ENCODE measurements at places on chromosomes 3 and 15.

- DNase-seq: no peak
These were observed 59.9 kb downstream of the FOXP1 start for GRCh38 chr3:71523628-71524027.

- no peak for DNase-seq
These were observed 35.9 kb downstream of the VGLL4 start for GRCh38 chr3:11607816-11608215.

DNA sequence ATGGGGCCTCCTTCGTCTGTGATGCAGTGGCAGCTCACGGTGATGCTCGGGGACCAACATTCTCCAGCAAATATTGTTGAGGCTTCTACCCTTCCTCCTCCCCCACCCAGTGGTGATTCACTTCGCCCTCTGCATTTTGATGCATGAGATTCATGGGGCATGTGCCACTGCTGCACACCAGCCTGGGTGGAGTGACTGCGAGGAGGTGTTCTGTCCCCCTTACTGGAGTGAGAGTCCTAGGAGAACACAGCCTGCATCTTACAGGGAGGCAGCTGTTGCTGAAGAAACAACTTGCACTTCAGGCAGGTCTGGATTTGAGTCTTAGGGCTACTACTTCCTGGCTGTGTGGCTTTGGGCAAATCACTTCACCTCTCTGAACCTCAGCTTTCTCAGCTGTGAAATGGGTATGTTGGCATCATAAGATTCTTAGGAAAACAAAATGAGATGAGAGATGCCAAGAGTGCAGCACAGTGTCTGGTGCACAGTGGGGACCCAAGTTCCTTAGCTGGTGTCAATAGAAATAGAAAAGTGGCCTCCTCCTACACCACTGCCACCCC is 10.2 kb upstream of the SKOR1 start:
- DNase-seq: no peak

- no peak for DNase-seq
These were observed 19.4 kb downstream of the ZNF80 start for GRCh38 chr3:114218006-114218405.
